ENCODE measurements at places on chromosomes 4 and X.

DNA sequence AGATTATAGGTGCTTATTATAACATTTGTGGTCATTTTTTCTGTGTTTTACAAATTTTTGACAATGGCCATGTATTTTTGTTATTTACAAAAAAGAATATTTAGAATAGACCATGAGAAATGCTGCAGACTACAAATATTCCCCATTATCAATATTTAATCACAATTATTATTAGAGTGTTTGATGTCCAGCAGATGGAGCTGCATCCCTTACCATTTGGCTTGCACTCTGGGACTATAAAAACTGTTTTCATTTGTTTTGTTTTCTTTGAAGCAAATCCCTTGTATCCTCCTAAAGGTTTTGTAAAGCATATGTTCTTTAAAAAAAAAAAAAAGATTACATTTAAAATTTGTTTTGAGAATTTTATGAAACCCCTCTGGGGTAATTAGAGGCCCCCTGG lies 85.6 kb upstream of the CXorf66 start:
- DNase-seq = no peak

- DNase-seq = no peak
Observed at GRCh38 chr4:180827232-180828009, 1415.8 kb upstream of the TENM3 start.

DNA sequence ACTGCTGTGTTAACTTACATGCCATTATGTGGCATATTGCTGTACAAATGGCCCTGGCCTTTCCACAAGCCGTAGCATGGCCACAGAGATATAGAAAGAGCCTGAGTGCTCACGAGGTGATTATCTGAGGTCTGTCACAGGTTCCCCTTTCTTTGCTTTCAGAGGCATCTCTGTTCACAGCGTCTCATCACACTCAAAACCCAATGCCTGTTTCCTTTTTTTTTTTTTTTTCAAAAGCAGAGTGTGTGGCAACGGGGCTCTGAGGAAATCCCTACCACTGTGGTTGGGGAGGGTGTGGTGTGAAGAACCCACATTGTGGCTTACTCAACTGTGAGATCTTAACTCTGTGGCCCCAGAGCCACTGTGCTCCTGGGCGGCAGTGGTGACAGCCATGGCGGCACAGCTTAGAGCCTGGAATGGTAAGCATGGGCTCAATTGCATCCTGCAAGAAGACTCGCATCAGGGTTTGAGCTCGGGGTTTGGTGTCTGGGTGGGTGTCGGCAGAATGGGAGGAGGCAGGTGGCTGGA lies 30.8 kb downstream of the RTL5 start:
- DNase-seq = peak; percentile 62

GRCh38 chr4:106038012-106038411 lies 142.7 kb downstream of the NPNT start:
- no peak for DNase-seq

DNA sequence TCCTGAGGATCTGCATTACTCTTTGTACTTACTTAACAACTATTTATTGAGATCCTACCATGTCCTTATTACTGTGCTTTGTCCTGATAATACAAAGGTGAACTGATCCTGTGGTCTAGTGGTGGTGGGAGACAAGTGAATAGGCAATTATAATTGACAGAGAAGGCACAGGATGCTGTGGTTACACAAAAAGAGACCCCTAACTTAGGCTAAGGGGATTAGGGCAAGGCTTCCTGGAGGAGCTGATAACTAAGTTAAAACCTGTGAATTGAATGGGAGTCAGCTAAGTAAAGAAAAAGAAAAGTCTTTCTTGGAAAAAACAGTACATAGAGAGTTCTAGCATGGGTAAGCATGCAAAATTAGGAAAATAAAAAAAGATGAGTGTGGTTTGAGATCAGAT lies 164.4 kb downstream of the LARP7 start:
- no peak for DNase-seq

Data from stimulated activated CD8-positive, alpha-beta memory T cell treated with anti-CD3 and anti-CD28 coated beads, Interleukin-15, amount 100 ng/mL, for 48 hours (primary cell).